Lung microvascular endothelial cell (primary cell): ENCODE measurements at places on chromosomes 4 and X.

DNA sequence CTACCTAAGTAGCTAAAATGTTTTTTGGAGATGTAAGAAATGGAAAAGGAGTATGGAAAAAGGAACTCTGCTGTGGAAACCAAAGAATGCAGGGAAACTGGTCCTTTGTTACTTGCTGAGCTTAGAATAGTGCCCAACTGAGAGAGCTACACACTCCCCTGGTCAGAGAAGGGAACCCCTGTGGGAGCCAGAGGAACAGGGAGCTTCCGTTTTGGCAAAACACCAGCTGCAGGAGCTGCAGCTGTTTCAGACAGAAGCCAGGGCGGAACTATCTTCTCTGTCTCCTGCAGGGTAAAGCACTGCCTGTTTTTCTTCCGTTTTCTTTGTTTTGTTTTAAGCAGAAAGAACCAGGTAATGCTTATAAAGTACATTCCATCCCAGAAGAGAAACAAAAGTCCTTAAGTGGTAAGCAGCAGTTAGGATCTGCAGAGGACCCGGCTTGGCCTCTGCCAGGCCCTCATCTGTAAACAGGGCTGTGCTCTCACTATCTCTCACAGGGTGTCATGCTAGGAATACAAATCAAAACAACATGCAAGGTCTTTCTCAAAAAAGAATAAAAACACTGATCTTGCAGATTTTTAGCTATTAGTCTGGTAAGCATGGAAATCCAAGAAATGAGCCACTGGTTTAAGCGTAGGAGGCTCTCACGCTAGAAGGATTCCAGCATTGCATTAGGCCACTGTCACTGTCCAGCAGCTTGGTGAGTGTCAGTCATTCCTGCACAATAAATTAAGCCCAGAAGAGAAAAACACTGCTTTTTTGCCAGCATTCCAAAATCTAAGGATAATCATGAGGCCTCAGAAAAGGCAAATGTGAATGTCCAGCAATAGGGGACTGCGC is 76.1 kb downstream of the CHST7 start:
- DNase-seq, result peak; percentile 67

GRCh38 chr4:89422441-89422990 is 114.9 kb upstream of the GPRIN3 start:
- no peak for DNase-seq

DNA sequence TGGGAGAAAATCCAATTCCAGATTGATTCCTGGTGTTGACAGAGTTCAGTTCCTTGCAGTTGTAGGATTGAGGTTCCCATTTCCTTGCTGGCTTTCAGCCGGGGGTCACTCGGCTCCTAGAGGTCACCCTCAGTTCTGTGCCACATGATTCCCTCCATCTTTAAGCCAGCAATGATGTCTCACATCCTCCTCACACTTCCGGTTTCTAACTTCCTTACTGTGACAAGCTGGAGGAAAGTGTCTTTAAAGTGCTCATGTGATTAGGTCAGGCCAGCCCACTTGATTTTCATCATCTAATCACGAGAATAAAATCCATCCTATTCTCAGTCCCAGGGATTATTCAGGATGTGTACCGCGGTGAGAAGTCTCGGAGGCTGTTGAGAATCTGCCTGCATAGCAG is 19.4 kb upstream of the SMIM31 start:
- no peak for DNase-seq

DNA sequence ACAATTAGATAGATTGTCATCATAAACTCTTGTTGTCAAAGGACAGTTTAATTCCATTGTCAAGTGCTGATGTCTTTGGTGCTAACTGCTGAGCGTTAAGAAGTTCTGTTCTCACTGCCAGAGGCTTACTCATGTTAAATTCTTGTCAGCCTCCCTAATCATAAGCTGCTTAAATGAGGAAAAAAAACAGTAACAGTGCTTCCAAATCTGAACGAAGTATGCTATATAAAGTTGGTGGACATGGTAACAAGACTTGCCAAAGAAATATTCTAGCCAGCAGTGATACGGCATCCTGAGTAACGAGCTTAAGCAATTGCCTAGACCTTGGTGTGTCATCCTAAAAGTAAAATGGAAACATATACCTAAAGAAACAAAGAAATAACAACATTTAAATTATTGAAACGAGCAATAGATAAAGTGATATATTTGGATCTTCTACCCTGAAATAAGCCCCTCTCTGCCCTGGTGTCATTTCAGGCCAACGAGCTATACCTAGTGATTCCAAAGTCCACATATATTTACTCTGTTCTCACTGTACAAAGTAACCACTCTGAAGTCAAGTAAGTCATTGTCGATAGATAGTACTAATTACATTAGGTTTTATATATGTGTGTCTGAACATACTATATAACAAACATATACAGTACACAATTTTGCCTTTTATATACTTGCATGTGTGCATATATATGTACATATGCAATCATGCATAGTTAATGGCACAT is 339.7 kb upstream of the HS3ST1 start:
- no peak for DNase-seq

GRCh38 chrX:499870-500364 is 113.2 kb upstream of the PPP2R3B start:
- no peak for DNase-seq

GRCh38 chrX:40863671-40864070 is 128.3 kb upstream of the MED14 start:
- no peak for DNase-seq

GRCh38 chrX:802846-803245 is 172.3 kb downstream of the SHOX start:
- DNase-seq, result no peak

DNA sequence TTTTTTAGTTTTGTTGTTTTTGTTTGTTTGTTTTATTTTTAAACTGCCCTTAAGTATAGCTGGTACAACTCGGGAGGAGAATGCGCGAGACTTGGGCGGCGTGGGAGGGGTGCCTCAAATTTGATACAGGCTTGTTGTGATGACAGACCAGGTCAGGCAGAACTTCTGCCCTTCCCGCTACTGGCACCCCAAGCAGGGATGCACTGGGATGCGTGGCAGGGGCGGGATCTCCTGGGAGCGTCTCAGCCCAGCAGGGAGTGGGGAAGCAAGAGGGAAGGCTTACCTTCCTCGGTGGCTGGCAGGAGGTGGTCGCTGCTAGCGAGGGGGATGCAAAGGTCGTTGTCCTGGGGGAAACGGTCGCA is 851 bp downstream of the SFRP2 start:
- no peak for DNase-seq

DNA sequence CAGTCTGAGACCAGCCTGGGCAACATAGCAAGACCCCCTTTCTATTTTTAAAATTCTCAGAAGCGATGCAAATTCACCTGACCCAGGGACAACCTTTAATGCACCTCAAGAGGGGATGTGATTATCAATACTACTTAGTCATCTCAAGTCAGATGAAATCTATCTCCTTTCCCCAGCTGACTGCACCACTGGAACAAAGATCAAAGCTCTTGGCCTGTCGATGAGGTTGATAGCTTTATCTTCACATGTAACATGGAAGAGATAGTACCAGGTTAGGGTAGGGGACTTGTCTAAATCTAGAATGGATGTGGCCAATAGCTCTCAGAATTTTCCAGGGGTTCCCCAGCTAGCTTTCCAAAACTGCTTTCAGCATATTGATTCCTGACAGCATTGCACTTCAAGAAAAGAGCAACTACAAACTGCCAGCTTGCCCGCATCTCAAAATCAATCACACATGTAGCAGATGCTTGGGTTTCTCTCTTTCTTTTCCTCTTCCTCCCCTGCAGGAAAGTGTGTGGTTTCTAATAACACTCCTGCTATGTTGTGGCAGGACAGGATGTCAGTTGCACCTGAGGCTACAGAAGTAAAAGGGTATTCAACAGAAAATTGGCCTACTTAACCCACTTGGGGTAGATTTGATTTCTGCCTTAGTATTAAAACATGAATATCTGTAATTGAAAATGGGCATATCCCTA is 12.2 kb upstream of the TMEM164 start:
- DNase-seq, result no peak

GRCh38 chrX:118153270-118153669 is 36.7 kb upstream of the KLHL13 start:
- no peak for DNase-seq

- DNase-seq, result no peak
Observed at GRCh38 chr4:60133375-60133774, 1066.8 kb upstream of the ADGRL3 start.

GRCh38 chr4:54433686-54434085 is 204.6 kb downstream of the PDGFRA start:
- DNase-seq, result peak; percentile 34

DNA sequence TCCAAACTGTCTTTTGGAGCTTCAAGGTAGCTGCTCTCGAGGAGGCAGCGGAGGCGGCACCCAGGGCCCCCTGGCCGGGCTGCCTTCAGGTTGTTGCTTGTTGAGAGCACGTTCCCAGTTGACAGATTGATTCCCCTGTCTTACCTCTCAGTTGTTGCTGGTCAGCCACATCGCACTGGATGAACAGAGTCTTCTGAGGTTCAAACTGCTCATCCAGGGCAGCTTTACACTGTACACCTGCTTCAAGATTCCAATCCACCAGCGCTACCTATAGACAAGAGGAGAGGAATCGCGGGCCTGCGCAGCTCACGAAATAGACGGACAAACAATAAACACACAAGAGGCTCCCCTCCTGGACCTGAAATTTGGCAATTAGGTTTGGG is 497 bp downstream of the HPGD start:
- no peak for DNase-seq

- no peak for DNase-seq
Observed at GRCh38 chr4:48015678-48016077, 803 bp downstream of the CNGA1 start.

DNA sequence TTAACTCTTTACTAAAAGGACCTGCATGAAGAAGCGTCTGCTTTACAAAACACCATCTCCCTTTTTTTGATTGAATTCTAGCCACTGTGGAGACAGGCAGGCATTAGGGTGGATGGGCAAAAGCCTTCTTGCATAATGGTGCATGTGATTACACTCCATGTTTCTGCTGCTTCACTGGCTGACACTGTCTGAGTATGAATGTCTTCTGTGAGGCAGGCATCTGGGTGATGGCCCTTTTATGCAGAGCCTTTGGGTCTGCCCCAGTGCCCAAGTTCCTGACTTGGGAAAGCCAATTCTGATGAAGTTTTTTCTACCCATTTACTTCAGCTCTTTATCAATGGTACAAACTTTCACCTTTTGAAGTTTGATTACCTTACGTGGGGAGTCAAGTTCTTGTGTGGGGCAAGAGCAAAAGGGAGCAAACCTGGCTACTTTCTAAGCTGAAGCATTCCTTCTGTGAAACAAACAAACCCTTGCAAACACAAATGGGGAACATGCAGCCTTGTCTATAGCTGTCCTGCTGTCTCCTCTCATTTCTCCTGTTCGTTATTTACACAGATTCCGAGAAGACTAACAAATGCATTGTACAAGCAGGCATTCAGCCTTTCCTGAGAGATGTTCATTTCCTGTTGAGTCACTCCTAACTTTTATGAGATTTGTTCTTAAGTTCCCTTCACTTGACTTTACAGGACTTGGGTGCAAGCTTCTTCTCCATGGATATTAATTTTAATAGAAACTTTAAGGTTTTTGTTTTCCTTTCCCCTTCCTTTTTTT is 301.9 kb downstream of the TLL1 start:
- DNase-seq, result no peak

DNA sequence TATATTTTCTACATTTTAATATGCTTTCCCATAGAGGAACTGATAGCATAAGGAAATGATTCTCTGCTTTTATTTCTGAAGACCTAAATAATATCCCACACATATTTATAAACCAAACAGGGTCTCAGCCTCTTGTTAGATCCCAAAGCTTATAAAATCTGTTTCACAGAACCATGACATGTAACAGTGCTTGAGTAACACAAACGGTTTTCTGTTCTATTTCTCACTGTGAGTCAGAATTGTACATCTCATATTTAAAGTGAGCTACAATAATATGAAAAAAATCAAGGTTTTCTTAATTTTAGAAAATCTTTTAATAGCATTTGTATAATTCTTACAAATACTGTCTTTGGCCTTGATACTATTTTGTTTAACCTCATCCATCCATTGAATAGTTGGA is 51.2 kb downstream of the NR3C2 start:
- DNase-seq, result no peak

- no peak for DNase-seq
Observed at GRCh38 chrX:135453381-135453780, 31.6 kb downstream of the SMIM10L2A start.

DNA sequence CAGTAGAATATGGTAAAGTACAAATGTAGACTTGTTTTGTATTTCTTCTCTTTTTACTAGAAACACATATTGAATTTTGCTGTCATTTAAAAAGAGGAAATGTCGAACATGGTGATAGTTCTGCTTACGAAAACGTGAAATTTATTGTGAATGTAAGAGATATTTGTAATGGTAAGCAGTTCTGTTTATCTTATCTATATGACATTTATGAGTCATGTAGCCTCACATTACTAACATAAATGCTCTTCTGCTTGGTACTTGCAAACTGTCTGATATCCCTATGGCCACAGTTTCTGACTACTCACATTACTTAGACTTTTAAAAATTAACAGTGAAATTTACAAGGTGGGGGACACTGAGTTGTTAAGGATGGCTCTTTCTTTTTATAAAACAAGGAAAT is 57.9 kb downstream of the PASD1 start:
- no peak for DNase-seq

- no peak for DNase-seq
Observed at GRCh38 chrX:50815120-50815519, 1.1 kb upstream of the SHROOM4 start.

DNA sequence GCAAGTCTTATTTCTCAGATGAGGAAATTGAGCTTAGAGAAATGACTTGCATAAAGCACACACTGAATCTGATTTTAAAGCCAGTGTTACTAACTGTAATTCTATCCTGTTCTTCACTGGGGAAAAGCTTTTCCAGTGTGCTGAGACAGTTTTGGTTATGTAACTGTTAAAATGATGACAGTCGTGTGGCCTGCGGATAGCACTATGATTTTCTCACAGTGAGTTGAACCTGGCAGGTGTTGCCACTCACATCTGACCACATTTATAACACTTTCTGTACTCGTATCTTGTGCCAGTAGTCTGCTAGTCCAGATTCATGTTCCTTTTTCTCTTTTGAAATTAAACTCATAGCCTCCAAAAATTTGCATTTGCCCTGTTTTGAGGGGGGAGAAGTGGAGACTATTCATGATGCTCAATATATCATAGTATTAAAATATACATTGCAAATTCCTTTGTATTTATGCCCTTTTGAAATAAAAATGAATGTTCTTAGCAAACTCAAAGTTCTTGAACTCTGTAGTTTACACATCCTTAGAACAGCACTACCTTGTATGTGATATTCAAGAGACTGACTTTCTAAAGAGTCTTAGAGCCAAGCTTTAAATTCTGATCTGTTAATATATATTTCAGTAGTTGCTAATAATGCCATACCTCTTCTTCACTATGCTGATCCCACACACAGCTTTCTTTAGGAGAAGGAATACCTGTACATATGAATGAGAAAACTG is 132.3 kb downstream of the PDLIM5 start:
- DNase-seq, result no peak
